Breast epithelium (tissue), 4 donors: ENCODE measurements at places on chromosomes 4 and X. TPM values are rescaled to one million over a fixed set of nuclear protein-coding genes. Genes with fewer than 3 reads are reported as not detected.

GRCh38 chr4:179415847-179416223, 1973.6 kb upstream of the AGA start:
- no peak for DNase-seq

GRCh38 chr4:41815473-41815872, 66.9 kb upstream of the PHOX2B start:
- DNase-seq, result no peak

DNA sequence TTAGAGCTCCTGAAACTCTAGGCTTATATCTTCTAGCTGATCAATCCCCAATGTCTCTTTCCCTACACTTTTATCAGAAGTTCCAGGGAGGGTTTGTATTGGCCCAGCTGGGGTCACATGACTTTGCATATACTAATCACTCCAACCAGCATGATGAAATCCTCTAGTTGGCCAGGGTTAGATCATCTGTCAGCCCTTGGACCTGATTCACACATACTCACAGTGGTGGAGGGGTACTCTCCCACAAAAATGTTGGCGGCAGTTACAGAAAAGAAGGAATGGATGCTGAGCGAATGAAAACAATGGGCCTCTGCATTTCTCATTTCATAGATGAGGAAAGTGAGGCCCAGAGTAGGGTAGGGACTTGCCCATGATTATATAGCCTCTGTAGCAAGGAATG, 151.1 kb downstream of the PJA1 start:
- no peak for DNase-seq

The MORF4L2 gene
- total RNA-seq, result 400 TPM

The ERAS gene
- total RNA-seq, result not detected

The PAGE2B gene
- total RNA-seq, result not detected

- no peak for DNase-seq
Observed at GRCh38 chr4:110197529-110198042, 829 bp downstream of the ELOVL6 start.

GRCh38 chr4:102850370-102850769, 18.4 kb upstream of the CISD2 start:
- DNase-seq, result no peak

The CTAG1A gene
- total RNA-seq, result not detected

- no peak for DNase-seq
Observed at GRCh38 chrX:150504397-150505182, 63.8 kb upstream of the MTM1 start.

DNA sequence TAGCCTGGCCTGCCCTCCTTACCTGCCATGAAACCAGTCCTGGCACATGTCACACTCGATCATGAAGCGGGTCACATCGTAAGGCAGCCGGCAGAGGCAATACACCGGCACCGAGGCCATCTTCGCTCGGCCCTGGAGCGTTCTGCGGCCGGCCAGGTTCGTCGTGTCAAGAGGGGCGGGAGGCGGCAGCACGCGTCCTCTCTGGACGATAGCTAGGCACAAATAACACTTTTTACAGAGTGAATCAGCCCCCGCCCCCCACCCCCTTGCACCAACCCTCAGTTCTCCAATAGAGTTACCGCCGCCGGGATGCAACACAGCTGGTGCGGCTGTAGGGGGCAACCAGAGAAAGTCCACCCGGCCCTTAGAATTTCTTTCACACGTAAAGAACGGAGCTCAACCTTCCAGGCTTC, 1.7 kb downstream of the PHF8 start:
- peak; percentile 48 for DNase-seq

GRCh38 chr4:129839687-129840086, 743.7 kb downstream of the C4orf33 start:
- DNase-seq, result no peak
